ENCODE measurements at places on chromosomes 6 and 20.
A peak's percentile ranks its signal among the peaks of the same experiment; 100 is the strongest.

DNA sequence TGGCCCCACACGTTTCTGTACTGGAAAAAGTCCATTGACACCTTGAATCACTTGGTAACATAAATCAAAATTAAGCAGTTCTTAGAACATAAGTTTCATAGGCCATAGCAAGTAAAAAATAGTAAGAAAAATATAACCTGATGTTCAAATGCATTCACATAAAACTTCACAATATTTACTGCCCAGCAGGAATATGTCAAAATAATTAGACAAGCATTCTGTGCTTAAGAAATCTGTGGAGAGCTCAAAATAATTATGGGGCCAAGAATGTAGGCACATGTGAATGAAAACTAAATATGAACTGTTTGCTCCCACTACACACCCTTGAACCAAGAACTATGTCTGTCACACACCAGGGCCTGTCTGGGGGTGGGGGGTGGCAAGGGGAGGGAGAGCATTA is 70.8 kb downstream of the IPCEF1 start:
- H3K4me3 ChIP-seq, result no peak overlapping the region
- H3K36me3 ChIP-seq, result no peaks in the 10 kb centered on the region
- H3K27me3 ChIP-seq, result no peaks in the 10 kb centered on the region

DNA sequence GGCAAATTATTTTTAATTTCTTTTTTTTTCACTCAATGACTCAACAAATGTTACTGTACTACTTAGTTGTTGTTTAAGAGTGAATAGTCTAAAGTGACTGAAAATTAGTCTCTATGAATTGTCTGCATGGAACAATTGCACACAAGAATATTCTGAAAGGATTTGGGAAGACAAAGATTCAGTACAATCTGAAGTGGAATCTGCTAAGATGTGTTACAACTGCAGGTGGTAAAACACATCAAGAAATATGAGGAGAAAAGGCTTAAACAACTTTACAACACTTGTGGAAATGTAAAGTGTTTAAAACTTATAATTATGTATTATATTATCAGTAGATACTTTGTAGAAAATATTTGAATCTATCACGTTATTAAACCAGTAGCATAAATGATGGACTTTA is 193.4 kb downstream of the WDR27 start:
- H3K4me1 ChIP-seq, result no peaks in the 10 kb centered on the region
- DNase-seq, result no peak
- H3K27ac ChIP-seq, result no peak overlapping the region
- no peak overlapping the region for H3K4me3 ChIP-seq

- H3K4me1 ChIP-seq, result no peaks in the 10 kb centered on the region
- no peak for DNase-seq
- H3K36me3 ChIP-seq, result no peaks in the 10 kb centered on the region
- no peak overlapping the region for H3K4me3 ChIP-seq
Observed at GRCh38 chr6:79373880-79374279, 139.4 kb upstream of the HMGN3 start.

GRCh38 chr20:33803921-33804337 is 7.2 kb upstream of the CHMP4B start:
- H3K4me1 ChIP-seq, result no peaks in the 10 kb centered on the region
- no peak overlapping the region for H3K27ac ChIP-seq
- H3K36me3 ChIP-seq, result no peaks in the 10 kb centered on the region
- peak; percentile 20 for DNase-seq
- H3K27me3 ChIP-seq, result no peaks in the 10 kb centered on the region

- peak; percentile 9 for DNase-seq
- H3K4me1 ChIP-seq, result peaks cover 13% of the 10 kb centered on the region
- H3K27me3 ChIP-seq, result peaks cover 4% of the 10 kb centered on the region
- H3K4me3 ChIP-seq, result peak within 1 kb of the TSS; percentile 69
- no peak within 1 kb of the TSS for H3K27ac ChIP-seq
- no peaks in the 10 kb centered on the region for H3K36me3 ChIP-seq
Observed at GRCh38 chr20:10218536-10219451, at the start of gene SNAP25. Gene SNAP25, plus strand, starts transcription at chr20:10218830. Its CDS starts 56,662 bp downstream, at chr20:10275492.

GRCh38 chr6:32178547-32179440 is 589 bp downstream of the RNF5 start:
- H3K4me1 ChIP-seq, result peaks cover 21% of the 10 kb centered on the region
- H3K36me3 ChIP-seq, result peaks cover 26% of the 10 kb centered on the region
- DNase-seq, result no peak
- H3K4me3 ChIP-seq, result peak overlapping the region; percentile 72
- H3K27ac ChIP-seq, result no peak overlapping the region

- H3K27me3 ChIP-seq, result no peaks in the 10 kb centered on the region
- no peak for DNase-seq
- no peaks in the 10 kb centered on the region for H3K36me3 ChIP-seq
- H3K27ac ChIP-seq, result no peak overlapping the region
- H3K4me3 ChIP-seq, result no peak overlapping the region
Observed at GRCh38 chr20:1817577-1818211, 77.5 kb upstream of the SIRPA start.

GRCh38 chr20:37796121-37796520 is 102.3 kb downstream of the CTNNBL1 start:
- no peak overlapping the region for H3K4me3 ChIP-seq
- H3K27ac ChIP-seq, result no peak overlapping the region
- H3K27me3 ChIP-seq, result no peaks in the 10 kb centered on the region

DNA sequence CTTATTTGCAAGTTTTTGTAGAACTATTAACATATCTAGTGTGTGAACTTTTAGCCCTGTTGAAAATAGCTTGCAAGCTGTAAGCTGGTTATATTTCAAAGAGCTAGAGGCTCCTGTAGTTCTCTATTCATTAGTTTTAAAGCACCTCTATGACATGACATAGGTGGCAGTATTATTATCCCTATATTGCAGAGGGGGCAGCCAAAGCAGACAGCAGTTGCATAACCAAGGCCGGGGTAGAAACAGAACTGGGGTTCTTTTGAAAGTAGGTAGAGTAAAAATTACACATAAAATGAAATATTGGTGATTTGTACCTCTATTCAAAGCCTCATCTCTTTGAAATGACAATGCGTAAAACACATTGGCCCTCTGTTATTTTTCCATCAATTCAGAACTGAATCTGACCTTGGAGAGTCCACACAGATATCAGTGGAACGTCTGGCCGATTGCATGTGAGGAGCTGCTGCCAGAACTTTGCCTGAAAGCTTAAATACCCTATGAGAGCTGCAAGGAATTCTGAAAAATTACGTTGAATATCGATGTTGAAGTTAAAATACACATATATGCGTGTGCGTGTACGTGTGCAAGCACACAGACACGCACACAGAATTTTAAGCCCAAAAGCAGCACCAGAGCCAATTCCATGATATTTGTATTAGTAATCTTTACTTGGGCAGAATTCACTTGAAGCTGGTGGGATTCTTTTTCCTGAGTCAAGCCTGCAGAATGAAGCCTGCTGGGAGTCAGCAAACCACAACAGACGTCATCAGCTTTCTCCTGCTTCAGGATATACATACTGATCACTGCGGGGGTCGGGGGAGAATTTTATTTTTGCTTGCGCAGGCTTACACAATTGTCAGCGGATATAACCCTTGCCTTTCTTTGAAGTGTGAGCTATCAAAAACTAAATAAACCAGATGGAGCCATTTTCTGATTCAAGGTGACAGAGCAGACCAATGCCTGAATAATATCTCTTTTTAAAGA is 163.2 kb downstream of the PDE7B start:
- no peaks in the 10 kb centered on the region for H3K36me3 ChIP-seq
- H3K4me1 ChIP-seq, result peaks cover 3% of the 10 kb centered on the region
- DNase-seq, result peak; percentile 1
- H3K4me3 ChIP-seq, result no peak overlapping the region
- H3K27me3 ChIP-seq, result no peaks in the 10 kb centered on the region

DNA sequence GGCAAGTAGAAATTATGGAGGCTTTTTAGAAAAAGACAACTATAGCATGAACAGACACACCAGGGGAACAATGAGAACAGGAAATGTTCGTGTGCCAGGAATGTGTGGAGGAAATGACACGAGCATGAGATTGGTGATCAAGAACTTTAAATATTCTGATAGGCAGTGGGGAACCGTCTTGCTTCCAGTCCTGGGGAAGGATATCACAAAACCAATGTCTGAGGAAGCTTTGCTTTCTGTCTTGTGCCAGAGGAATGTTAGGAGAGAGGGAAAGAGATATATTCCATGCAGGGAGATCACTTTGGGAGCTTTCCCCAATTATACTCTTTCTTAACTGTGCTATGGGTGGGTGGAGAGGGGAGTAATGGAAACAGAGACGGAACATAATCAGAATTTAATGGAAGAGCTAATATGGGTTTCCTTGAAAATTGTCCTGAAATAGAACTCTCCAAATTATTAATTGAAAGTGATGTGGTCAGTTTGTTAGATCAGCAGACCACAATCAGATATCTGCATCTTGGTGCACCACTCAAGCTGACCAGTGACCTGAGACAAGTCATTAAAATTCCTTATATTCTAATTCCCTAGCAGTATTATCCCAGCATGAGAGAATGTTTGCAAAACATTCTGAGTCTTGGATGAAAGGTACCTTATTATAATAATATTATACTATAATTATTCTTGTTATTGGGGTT is 178.2 kb downstream of the SOX4 start:
- H3K36me3 ChIP-seq, result no peaks in the 10 kb centered on the region
- H3K4me1 ChIP-seq, result peaks cover 14% of the 10 kb centered on the region
- H3K4me3 ChIP-seq, result no peak overlapping the region
- no peaks in the 10 kb centered on the region for H3K27me3 ChIP-seq
- H3K27ac ChIP-seq, result peak overlapping the region; percentile 72
- DNase-seq, result no peak

DNA sequence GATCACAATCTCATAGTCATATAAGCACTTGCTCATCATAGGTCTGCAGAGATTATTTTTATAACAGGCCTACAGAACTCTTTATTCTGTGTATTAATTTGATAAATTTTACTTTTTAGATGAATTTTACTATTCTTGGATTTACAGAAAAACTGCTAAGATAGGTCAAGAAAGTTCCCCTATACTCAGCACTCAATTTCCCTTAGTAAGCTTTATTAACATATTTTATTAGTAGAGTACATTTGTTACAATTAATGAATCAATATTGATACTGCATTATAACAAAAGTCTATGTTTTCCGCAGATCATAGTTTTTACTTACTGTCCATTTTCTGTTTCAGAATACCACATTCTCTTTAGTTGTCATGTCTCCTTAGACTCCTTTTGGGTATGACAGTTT is 148.9 kb downstream of the GRM1 start:
- H3K36me3 ChIP-seq, result no peaks in the 10 kb centered on the region
- no peak overlapping the region for H3K27ac ChIP-seq
- no peak for DNase-seq
- H3K27me3 ChIP-seq, result no peaks in the 10 kb centered on the region
- H3K4me1 ChIP-seq, result no peaks in the 10 kb centered on the region
- no peak overlapping the region for H3K4me3 ChIP-seq

DNA sequence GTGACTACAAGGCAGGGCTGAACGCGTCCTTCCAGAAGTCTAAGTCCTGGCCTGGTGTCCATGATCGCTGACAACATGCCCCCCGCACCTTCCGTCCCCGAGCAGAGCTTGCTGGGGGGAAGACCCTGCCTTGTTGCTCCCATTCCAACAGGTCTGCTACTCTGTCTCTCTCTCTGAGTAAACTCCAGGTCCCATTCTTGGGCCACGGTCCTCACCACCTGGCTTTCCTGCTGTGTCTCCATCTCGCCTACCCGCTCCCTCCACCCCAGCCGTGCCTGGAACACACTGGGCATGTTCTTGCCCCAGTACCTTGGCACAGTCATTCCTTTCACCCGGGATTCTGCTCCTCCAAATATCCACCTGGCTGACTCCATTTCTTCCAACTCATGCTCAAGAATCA is 162.3 kb downstream of the BMP7 start:
- H3K4me1 ChIP-seq, result no peaks in the 10 kb centered on the region
- no peak overlapping the region for H3K4me3 ChIP-seq
- H3K36me3 ChIP-seq, result no peaks in the 10 kb centered on the region

DNA sequence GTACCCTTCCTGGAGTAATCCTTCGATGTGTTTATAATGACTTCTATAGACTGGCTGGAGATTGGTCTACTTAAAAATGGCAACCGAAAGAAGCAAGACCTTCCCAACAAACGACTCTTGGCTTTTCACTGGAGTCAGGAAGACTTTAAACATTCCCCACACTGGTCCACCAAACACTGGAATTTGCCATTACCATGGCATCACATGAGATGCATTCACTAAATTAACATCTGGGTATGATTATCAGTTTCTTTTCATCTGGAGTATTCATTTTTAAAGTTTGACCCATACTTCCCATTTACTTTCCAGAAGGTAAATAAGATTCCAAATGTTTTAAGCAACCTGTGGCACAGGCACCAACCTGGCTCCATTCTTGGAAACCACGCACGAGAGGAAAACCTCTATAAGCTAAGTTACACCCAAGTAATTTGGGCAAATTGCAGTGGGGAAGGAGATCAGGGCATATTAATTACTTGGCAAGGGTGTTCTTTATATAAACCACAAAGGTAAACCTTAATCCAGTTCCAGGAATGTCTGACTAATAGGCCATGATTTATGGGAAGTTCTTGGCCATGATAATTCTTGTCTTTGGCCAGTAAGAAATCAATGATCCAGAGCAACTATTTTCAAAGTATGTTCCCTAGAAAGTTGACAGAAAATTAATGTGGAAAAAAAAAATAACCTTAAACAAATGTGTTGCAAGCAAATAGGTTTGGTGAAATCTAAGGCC is 190.0 kb upstream of the COL21A1 start:
- H3K27me3 ChIP-seq, result no peaks in the 10 kb centered on the region
- no peaks in the 10 kb centered on the region for H3K36me3 ChIP-seq
- DNase-seq, result no peak
- no peaks in the 10 kb centered on the region for H3K4me1 ChIP-seq
- H3K4me3 ChIP-seq, result no peak overlapping the region

DNA sequence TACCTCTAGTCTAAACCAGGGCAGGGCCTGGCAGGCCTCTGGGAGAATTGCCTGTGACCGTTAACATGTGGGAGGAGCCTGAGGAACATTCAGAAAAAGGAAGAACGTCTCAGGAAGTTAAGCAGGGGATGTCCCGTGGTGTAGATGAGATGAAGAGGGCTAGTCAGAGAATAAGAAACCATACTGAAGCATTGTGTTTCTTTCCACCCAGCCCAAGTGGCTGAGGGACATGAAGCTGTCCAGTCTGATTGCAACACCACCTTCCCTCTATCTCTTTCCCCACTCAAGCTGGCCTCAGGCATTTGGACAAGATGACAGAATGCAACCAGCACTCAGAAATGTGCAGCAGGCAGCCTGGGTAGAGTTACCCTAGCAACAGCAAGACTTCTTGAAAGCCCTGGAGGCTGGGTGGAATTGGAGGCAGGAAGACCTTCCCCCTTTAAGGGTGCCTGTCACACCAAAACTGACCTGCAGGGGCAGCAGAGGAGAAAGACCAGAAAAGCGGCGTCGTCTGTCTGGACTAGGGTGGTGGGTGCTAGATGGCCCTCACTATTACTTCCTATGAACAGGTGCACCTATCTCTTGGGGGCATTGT is 186.1 kb downstream of the UNC5CL start:
- no peaks in the 10 kb centered on the region for H3K27me3 ChIP-seq
- no peaks in the 10 kb centered on the region for H3K4me1 ChIP-seq
- no peak overlapping the region for H3K27ac ChIP-seq
- H3K4me3 ChIP-seq, result no peak overlapping the region

- peak; percentile 26 for DNase-seq
- H3K4me3 ChIP-seq, result no peak overlapping the region
- H3K27me3 ChIP-seq, result no peaks in the 10 kb centered on the region
- H3K4me1 ChIP-seq, result peaks cover 16% of the 10 kb centered on the region
- peak overlapping the region; percentile 96 for H3K27ac ChIP-seq
Observed at GRCh38 chr6:139979021-139979725, 604.7 kb upstream of the CITED2 start.

- DNase-seq, result no peak
- no peak overlapping the region for H3K27ac ChIP-seq
- no peaks in the 10 kb centered on the region for H3K27me3 ChIP-seq
- no peaks in the 10 kb centered on the region for H3K36me3 ChIP-seq
Observed at GRCh38 chr6:2596222-2596621, 154.5 kb downstream of the MYLK4 start.
